ENCODE measurements at places on chromosomes 5 and 9.

- DNase-seq, result no peak
These were observed 111.3 kb downstream of the FBXO4 start for GRCh38 chr5:42036379-42036778.

DNA sequence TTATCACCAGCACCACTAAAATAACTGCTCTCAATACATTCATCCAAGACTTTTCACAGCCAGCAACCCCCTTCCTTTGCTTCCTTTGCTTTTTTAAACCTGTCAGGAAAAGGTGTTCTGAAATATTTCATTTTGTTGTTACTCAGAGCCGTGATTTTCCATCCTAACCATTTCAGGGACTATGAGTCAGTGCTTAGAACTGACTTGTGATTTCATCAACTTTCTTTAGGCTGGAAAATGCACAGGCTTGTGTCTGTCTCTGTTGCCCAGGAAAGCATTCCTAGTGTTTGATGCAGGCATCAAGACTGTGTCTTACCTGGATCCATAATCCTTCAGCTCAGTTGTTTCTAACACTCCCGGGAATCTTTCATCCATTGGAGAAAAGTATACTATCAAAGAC lies 805.6 kb downstream of the BRINP1 start:
- DNase-seq, result no peak

DNA sequence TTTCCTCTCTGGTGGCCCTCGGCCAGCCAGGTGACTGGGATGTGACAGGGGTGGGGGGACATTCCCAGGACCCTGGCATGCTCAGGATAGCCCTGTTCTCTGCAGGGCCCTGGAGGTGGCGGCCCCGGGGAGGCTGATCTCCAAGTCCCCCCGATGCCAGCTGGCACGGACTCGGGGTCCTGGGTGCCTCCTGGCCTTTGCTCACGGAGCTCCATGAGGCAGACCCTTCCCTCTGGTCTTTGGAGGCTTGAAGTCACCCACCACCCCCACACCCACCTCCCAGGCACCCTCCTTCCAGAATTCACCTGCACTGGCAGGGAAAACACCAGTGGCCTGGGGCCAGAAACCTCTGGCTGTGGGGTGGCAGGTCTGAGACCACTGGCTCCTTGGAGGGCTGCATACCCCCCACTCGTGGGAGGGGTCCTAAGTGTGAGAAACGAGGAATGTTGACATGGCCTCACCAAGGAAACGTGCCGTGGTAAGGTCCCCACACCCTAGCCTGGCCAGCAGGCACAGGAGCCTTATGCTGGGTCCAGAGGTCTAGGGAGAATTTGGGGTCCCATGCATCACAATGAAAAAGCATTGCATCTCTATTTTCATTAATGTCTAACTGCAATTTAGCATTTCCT lies 130.8 kb upstream of the FAM120A start:
- no peak for DNase-seq

- no peak for DNase-seq
These were observed 6.6 kb upstream of the GLRA1 start for GRCh38 chr5:151931260-151931659.

DNA sequence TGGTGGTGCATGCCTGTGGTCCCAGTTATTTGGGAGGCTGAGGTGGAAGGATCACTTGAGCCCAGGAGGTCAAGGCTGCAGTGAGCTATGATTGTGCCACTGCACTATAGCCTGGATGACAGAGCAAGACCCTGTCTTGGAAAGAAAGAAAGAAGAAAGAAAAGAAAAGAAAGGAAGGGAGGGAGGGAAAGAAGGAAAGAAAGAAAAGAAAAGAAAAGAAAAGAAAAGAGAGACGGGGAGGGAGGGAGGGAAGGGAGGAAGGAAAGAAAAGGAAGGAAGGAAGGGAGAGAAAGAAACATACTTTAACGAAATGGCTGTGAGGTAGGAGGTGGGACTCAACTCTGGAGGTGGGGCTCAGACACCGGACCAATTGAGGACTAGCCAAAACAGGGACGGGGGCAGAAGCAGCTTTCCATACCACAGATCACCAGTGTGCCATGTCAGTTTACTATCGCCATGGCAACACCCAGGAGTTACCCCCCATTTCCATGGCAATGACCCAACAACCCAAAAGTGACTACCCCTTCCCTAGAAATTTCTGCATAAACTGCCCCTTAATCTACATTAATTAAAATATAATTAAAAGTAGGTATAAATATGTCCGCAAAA lies 21.3 kb downstream of the PTGES start:
- DNase-seq, result no peak

DNA sequence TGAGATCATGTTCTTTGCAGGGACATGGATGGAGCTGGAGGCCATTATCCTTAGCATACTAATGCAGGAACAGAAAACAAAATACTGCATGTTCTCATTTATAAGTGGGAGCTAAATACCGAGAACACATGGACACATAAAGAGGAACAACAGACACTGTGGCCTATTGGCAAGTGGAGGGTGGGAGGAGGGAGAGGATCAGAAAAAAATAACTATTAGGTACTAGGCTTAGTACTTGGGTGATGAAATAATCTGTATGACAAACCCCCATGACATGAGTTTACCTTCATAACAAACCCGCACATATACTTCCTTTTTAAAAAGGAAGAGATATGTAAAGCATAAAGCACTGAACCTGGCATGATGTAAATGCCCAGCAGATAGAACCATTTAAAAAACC lies 99.0 kb downstream of the MEGF10 start:
- no peak for DNase-seq

- DNase-seq, result no peak
These were observed 1.1 kb downstream of the ECM2 start for GRCh38 chr9:92534674-92535073.

DNA sequence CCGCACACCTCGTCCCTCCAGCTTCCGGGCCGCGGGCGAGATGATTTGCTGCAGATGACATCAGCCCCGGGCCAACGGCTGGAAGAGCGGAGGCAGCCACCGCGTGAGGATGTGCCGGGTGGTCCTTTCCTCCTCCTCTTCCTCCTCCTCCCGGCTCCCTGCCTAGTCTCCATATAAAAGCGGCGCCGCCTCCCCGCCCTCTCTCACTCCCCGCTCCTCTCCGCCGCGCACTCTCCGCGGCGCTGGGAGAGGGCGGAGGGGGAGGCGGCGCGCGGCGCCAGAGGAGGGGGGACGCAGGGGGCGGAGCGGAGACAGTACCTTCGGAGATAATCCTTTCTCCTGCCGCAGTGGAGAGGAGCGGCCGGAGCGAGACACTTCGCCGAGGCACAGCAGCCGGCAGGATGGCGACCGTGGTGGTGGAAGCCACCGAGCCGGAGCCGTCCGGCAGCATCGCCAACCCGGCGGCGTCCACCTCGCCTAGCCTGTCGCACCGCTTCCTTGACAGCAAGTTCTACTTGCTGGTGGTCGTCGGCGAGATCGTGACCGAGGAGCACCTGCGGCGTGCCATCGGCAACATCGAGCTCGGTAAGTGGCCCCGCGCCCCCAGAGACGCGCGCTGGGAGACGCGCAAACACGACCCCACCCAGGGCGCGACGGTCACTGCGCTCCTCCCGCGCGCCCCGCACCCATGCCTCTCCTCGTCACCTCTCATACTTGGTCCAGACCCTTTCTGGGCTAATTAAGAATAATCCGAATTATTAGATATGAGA lies at the start of gene MAP1B:
Gene MAP1B, plus strand, starts transcription at position 345 of the 770 bp plus-strand sequence. Its CDS starts 57 bp downstream, at position 402.
- no peak for DNase-seq

DNA sequence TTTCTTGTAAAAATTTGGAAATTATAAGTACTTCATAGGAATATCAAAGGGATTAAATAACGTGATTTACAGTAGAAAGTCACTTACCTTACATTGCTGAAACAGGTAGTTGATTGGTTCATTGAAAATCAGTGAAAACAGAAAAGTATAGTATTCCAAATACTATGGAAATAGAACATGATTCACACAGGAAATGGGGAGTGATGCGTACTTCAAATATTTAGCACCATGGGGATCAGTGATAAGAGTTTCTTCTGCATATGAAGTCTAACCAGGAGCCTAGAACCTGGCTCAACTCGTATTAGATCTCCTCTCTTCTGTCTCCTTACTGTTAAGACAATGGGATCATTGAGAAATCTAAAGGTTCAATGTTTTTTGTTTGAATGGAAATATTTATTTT lies 133.3 kb downstream of the FAM174A start:
- no peak for DNase-seq

DNA sequence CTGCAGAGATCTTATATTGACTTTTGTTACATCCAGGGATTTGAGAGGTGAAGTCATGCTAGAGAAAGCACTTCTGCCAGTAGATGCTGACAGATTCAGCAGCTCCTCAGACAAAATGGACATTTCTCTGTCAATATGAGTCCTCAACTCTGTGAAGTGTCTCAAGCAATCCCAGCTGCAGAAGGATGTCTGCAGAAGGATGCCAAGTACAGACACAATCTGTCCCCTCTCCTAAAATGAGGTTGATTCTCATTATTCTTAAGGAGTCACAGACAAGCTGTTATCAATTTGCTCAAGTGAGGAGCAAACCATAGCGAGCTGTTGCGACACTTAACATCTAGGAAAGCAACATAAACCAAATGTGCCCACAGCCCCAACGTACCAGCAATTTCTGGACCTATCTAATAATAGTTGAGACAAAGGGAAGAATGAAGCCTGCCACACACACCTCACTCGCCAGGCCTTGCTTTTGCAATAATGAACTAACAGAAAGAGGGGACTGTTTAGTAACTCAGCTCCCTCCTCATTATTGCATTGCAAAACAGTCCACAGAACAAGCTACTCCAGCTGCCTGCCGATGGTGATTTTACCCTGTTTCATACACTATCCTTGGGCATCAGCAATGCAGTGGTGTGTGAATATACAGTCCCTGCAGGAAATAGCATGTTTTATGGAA lies 364.2 kb upstream of the PDE4D start:
- no peak for DNase-seq

DNA sequence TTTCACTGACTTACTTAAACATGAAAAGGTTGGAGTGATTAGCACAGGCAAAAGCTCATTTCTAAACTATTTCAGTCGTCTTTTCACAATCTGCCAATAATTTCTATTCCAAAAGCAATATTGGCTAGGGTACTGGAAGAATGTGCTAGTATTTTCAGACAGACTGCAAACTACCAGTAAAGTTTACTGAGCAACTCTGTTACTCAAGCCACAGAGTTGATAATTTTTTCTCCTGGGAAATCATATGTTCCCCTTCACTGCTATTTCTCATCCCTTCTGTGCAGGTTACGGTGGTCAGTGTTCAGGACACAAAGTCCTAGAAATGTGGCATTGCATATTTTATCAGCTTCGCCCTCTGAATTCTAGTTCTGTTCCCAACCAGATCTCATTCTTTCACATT lies 343.3 kb upstream of the TNC start:
- DNase-seq, result no peak

DNA sequence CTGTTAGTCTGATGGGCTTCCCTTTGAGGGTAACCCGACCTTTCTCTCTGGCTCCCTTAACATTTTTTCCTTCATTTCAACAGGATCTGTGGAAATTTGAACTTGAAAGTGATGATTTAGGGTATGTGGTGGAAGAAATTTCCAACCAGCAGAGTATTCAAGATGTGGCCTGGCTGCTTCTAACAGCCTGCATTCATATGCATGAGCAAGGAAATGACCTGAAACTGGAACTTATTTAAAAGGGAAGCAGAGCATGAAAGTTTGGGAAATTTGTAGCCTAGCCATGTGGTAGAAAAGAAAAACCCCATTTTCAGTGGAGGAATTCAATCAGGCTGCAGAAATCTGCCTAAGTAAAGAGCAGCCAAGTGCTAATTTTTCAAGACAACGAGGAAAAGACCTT lies 41.7 kb downstream of the UNC13B start:
- DNase-seq, result no peak

DNA sequence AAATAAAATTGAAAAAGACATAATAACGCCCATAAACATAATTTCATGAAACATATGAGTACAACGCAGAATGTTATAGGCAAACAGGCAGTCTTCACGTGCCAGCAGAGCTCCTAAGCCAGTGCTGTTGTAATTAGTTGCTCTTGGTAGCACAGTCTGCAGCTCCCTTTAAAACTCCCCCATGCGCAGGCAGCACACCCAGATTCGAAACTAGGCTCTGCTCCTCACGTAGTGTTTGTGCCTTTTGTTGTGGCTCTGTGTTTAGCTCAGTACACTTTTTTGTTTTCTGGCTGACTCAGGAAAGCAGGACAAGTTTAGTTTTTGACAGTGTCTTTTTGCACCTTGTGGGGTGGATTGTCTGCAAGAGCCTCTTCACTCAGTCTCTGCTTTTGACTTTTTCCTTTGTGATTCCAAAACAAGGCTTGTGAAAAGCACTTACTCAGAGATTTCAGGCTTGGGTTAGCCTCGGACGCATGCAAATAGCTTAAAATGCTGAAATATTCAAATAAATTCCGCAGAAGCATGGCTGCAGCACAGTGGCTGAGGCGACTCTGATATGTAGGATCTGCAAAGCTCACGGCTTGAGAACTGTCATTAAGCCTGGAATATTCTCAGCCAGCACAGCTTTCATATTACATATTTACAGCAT lies 113.6 kb downstream of the IRX1 start:
- no peak for DNase-seq

DNA sequence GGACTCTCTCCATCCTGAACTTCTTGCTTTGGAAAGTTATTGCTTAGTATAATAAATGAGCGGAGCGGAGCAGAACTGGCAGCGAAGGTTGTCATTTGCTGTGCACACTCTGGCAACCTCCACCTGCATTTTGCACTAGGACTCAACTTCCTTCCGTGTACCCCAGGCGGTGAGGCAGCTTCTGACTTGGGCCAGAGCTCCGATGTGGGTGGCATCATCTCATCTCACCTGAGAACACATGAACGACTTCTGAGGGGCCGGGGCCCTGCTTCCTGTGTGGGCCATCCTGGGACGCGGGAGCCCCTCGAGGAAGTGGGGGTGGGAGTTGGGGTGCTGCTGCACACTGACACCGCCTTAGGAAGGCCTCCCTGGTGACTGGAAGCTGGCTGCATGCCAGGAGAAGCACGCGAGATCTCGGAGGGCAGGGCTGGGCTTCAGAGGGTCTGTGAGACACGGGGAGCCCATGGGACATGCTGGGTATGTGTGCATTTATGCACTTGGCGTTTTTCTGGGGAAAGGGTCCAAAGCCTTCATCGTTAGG lies 56.5 kb upstream of the COL5A1 start:
- no peak for DNase-seq

Data from HS-27A (cell line).